ENCODE measurements at places on chromosomes 1 and 21.

DNA sequence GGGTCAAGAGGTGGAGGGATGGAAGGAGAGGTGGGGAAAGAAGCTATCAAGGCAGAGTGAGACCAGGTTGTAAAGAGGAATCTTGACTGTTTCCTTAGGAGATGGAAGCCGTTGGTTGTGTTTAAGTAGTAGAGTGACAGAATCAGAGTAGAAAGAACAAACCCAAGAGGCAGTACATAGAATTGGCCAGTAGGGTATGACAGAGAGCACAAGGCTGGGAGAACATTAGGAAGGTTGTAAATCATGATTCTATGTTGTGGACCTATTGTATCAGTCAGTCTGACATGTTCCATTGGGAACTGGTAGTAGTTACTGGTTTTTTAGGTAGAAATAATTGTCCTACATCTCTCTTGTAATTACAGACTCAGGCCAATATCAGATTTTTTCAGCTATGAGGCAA is 486.9 kb upstream of the USP24 start:
- no peak for DNase-seq

- DNase-seq = no peak
Measured at GRCh38 chr1:191804311-191804710, 354.0 kb upstream of the RGS18 start.

DNA sequence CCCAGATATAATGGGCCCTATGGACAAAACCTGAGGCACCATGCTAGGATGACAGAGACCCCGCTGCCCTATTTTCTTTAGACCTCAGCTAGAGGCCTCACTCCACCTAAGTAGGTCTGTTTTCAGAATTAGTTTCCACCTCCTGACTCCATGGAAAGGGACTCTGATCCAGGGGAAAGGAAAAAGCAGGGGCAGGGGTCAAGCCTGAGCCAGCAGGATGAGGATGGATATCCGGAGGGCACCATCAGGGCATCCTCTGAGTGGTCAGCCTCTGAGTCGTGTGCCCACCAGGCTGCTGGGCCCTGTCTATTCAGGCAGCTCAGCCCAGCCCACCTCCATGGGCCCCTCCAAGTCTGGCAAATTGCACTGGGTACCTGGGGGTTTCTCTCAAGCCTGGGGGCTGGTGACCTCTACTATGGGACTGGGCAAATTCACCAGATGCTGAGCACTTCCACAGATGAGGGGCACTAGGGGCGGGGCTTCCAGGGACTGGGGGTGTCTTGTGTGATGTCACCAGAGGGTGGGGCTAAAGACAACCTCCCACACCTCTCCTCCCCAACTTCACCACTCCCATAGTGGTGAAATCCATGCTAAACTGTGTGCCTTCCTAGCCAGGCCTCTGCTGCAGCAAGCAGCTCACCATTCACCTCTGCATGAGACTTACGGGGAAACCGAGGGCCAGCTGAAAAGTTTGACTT is 5.5 kb downstream of the PAQR7 start:
- DNase-seq = no peak

DNA sequence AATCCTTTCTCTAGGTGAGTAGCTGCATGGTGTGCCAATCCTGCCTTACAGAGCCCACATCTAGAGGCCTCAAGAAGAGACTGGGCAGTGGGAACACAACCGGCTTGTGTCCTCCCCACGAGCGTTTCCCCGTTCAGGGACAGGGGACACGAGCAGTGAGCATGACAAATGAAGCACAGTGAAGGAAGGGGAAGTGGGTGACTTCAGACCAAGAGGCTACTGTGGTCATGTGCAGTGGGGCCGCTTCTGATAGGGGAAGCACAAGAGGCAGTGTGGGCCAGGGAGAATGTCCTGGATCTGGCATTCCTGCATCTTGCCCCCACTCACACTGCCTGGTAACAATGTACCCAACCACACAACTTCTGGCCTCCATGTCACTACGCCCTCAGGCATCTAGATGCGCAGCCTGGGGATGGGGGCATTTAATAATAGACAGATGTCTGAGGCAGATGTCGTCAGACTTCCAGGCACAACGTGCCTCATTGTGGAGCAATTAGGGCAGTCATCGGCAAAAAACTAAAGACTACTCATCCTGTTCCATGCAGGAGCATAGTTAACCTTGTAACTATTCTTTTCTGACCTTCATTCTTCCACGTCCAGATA is 155.6 kb upstream of the NBPF11 start:
- DNase-seq = no peak

GRCh38 chr1:89556726-89557444 is 32.3 kb downstream of the LRRC8B start:
- no peak for DNase-seq

All from NCI-H187 (cell line).